Hair follicle dermal papilla cell (primary cell): ENCODE measurements at places on chromosomes 5 and 9. TPM values are rescaled to one million over a fixed set of nuclear protein-coding genes. Genes with fewer than 3 reads are reported as not detected.

HTR4 gene
- not detected in 2 replicates for total RNA-seq

GCNT1 gene
- total RNA-seq: 16.7 and 18.7 TPM in 2 replicates

HAPLN1 gene
- total RNA-seq: 67.4 and 179 TPM in 2 replicates

SPINK13 gene
- total RNA-seq: not detected in 2 replicates

TMEFF1 gene
- total RNA-seq: 9.1 and 11.7 TPM in 2 replicates

DAPK1 gene
- total RNA-seq: 21.5 and 27.7 TPM in 2 replicates

PHF2 gene
- 21.9 and 22.6 TPM in 2 replicates for total RNA-seq
